Activated CD8-positive, alpha-beta memory T cell treated with anti-CD3 and anti-CD28 coated beads, Interleukin-2, amount 10 ng/mL, durations not matched to agents 7 days and 5 days (primary cell): ENCODE measurements at places on chromosomes 16 and 17. TPM values are rescaled to one million over a fixed set of nuclear protein-coding genes. Genes with fewer than 3 reads are reported as not detected.

The SLC43A2 gene
- total RNA-seq: 0.55 TPM

The ZFP3 gene
- total RNA-seq: 2.9 TPM

The ASB16 gene
- not detected for total RNA-seq

The NPIPA2 gene
- 0.99 TPM for total RNA-seq

The MYL4 gene
- 0.82 TPM for total RNA-seq

The STH gene
- total RNA-seq: not detected

The SCNN1G gene
- total RNA-seq: not detected

The CES4A gene
- 11.7 TPM for total RNA-seq

The ST6GALNAC2 gene
- not detected for total RNA-seq

DNA sequence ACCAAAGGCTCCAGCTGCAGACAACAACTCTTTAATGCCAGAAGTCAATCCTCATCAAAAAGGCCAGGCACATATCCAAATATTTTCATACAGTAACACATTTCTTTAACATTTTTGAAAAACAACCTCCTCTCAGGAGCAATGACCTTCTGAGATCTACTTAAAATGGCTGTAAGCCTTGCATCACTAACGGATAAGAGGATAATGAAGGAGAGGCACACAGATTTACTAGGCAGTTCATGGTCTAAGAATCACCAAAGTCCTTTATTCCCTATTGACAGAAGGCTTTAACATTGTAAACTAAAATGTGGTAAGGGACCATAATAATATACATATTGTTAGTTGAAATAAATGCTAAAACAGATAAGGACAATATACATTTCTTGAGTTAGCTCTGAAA is 114.7 kb downstream of the USP32 start:
- no peak for DNase-seq
- peaks cover 5% of the 10 kb centered on the region for H3K36me3 ChIP-seq
- no peak overlapping the region for H3K27ac ChIP-seq
- H3K4me1 ChIP-seq: peaks cover 2% of the 10 kb centered on the region
- no peaks in the 10 kb centered on the region for H3K27me3 ChIP-seq

DNA sequence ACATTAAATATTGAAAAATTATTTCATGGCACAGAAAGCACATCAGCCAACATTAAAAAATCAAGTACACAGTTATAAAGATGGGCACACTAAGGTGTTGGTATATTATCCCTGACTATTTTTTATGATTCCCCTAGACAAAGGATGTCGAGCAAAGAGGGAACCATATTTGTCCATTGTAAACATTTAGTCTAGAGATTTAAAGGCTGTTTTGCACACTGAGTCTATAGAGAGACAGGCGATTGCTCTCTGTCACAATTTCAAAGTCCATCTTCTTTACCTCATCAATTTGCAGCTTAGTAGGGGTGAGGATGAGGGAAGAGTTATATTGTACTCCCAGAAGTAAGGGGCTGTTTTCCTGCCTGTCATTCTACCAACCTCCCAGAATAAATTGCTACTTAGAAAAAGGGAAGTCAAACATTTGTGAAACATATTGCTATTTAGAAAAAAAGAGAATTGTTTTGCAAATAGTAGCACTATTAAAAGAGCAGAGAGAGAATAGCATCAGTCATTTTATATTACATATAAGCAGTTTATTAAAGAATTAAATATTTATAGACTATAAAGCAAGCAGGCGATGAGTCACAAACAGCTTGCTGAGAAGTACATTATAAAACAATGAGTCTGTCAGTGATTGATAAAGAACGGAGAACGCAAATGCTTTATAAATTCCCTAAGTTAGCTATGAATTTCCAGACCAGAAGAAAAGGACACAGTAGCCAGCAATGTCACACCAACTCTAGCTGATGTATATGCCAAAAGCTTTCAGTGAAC is 270.6 kb upstream of the PMFBP1 start:
- no peak for DNase-seq
- H3K4me3 ChIP-seq: no peak overlapping the region
- no peaks in the 10 kb centered on the region for H3K27me3 ChIP-seq
- H3K4me1 ChIP-seq: no peaks in the 10 kb centered on the region

DNA sequence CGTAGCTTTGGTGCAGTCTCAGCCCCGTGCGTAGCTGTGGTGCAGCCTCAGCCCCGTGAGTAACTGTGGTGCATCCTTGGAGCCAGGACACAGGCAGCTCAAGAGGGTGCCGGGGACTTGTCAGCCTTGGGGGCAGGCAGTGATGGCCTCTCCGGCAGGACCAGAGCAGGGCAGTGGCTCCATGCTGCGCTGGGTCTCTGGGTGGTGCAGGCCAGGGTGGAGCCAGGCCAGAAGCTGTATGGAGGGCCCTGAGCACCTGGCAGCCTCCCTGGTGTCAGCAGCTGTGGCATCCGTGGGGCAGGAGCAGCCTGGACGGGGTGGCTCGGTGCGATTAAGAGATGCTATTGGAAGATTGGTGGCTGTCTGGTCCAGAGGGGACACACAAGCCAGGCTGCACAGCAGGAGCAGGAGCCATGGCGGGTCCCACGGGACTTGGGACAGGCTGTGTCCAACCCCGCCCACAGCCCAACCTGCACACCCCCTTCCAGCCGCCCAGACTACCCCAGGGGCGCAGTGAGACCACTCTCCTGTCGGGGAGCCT is 28.3 kb upstream of the CDH15 start:
- no peak overlapping the region for H3K4me3 ChIP-seq
- H3K4me1 ChIP-seq: no peaks in the 10 kb centered on the region
- DNase-seq: no peak
- H3K27me3 ChIP-seq: no peaks in the 10 kb centered on the region
- peaks cover 16% of the 10 kb centered on the region for H3K36me3 ChIP-seq
- H3K27ac ChIP-seq: no peak overlapping the region

DNA sequence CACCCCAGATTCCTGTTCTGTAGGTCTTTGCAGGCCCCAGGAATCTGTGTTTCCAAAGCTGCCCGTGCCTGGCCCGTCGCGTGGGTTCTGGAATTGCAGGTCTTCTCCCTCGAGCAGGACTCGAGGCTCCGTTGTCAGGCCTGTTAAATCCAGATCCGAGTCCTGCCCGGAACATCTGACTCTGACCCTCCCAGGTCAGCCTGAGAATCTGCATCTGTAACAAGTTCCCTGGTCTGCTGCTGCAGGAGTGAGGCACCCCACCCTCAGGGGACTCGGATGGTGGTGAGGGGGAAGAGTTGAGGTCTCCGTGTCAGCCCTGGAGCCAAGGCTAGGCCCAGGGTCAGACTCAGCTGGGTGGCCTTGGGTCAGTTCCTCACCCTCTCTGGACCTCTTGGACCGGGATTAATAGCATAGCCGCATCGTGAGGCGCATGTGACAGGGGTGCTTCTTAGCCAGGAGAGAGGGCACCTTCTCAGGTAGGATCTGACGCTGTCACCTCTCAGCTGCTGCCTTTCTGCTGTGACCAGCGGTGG is 8.8 kb downstream of the SPIRE2 start:
- H3K4me3 ChIP-seq: no peak overlapping the region
- no peak overlapping the region for H3K27ac ChIP-seq
- peaks cover 3% of the 10 kb centered on the region for H3K36me3 ChIP-seq
- H3K27me3 ChIP-seq: peaks cover 23% of the 10 kb centered on the region
- peaks cover 40% of the 10 kb centered on the region for H3K4me1 ChIP-seq

DNA sequence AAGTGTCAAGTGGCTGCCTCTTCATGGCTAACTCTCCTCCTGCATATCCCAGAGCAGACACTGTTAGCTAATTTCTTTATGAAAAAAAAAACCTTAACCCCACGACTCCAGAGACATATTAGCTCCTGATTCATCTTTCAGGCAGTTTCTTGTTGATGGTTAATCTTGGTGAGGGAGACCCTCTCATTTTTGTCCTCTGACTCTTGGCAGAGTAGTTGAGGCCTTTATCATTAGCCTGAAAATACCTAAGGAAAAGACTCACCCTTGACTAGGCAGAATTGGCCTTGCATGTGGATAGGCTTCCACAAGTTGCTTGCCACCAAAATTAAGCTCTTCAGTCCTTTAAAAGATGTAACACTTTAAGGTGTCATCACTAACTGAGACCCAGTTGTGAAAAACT is 4.0 kb downstream of the CRYBA1 start:
- DNase-seq: no peak
- peaks cover 3% of the 10 kb centered on the region for H3K36me3 ChIP-seq
- H3K4me3 ChIP-seq: no peak overlapping the region
- no peaks in the 10 kb centered on the region for H3K4me1 ChIP-seq

DNA sequence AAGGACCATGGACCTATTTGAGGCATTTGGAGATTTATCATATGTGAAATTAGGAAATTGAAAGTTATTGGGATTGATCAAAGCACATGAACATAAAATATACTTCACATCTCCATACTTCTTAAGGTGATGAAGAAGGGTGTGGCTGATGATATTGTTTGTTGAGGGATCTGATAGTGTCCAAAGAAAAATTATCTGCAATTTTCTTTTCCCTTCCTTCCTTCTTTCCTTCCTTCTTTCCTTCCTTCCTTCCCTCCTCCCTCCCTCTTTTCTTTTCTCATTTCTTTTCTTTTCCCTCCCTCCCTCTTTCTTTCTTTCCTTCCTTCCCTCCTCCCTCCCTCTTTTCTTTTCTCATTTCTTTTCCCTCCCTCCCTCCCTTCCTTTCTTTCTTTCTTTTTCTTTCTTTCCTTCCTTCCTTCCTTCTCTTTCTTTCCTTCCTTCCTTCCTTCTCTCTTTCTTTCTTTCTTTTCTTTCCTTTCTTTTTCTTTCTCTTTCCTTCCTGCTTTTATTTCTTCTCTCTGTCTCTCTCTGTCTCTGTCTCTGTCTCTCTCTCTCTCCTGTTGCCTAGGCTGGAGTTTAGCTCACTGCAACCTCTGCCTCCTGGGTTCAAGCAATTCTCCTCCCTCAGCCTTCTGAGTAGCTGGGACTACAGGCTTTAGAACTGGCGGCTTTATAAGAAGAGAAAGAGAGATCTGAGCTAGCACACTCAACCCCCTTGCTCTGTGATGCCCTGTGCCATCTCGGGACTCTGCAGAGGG is 20.9 kb upstream of the ITPRIPL2 start:
- no peak for DNase-seq
- no peak overlapping the region for H3K4me3 ChIP-seq
- peaks cover 7% of the 10 kb centered on the region for H3K27me3 ChIP-seq
- H3K4me1 ChIP-seq: peaks cover 8% of the 10 kb centered on the region
- H3K36me3 ChIP-seq: peaks cover 10% of the 10 kb centered on the region

DNA sequence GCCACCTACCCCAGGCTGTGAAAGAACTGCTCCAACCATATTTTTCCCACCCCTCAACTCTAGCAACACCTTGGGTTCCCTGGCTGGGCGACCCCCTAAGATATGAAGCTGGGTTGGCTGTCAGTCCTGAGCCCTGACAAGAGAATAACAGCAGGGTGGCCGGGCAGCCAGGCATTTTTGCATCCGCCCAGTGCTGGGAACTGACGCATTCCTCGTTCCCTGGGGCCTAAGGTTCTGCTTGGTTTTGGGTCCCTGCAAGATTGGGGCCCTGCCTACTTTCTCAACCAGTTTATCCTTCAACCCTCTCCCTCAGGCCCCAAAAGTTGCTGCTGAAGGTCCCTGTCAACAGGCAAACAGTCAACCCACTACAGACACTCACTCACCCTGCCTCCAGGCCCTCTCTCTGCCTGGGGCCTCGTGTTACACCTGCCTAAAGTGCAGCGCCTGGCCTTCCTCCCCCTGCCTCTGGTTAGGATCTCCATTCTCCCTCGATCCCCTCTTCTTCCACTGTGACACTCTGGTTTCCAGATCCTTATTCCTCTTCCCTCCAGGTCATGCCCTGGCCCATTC is 151.5 kb downstream of the STX8 start:
- H3K4me1 ChIP-seq: no peaks in the 10 kb centered on the region
- no peak overlapping the region for H3K27ac ChIP-seq
- no peaks in the 10 kb centered on the region for H3K27me3 ChIP-seq
- peaks cover 2% of the 10 kb centered on the region for H3K36me3 ChIP-seq
- no peak for DNase-seq
- H3K4me3 ChIP-seq: no peak overlapping the region
